ENCODE measurements at places on chromosomes 12 and 14. TPM values are rescaled to one million over a fixed set of nuclear protein-coding genes. Genes with fewer than 3 reads are reported as not detected.

DNA sequence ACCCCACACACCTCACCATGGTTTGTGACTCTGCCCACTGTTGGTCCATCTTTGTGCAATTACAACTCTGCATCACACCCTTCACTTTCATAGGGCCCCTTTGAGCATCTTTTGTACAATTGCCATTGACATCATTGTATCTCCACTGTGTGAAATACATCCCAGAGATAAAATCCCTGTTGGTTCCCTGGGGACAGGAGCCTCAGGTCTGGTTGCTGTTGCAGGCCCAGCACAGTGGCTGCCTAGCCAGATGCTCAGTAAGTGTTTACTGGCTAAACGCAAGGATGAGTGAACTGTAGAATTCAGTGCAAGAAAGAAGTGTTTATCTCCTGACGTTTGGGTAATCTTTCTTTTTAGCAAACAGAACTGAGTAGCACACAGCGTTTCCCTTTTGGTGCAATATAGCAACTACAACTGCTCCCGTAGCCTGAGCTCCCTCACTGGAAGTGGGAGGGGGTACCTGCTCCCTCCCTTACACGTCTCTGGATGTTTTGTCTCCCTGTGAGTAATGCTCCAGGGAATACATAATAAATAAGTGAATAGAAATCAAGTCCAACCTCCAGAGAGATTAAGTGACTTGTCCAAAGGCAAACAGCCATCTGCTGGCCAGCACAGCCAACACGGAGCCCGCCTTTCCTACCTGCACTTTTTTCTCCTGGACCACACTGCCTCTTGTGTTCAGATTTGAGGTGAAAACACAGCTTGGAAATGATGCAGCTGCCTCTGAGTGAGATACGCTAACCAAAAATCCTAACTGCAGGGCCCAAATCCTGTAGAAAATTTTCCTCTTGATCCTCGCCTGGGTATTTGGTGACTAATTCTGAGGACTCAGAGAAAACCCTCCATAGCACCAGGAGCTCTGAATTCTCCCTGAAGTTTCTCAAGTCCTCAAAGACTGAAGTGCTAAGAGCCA, 27.4 kb downstream of the GALNT16 start:
- DNase-seq = no peak

GRCh38 chr14:102998393-102998792, 59.0 kb downstream of the CDC42BPB start:
- no peak for DNase-seq

DNA sequence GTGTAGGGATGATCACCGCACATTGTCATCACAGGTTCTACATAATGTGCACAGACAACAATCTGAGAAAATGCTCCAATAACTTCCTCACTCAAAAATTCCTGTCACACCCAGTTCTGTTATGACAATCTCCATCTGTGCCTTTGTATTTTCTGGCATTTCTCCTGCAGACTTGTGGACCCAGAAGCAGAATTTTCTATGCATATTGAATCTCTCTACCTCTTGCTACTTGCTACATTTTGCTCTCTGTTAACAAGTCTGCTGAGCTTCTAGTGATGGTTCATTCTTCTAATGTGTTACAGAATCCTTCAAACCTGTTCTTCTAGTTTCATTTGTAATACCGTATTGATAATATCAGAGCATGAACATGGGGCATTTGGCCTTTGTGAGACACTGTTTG, 127.8 kb upstream of the PTPRQ start:
- no peak for DNase-seq

DNA sequence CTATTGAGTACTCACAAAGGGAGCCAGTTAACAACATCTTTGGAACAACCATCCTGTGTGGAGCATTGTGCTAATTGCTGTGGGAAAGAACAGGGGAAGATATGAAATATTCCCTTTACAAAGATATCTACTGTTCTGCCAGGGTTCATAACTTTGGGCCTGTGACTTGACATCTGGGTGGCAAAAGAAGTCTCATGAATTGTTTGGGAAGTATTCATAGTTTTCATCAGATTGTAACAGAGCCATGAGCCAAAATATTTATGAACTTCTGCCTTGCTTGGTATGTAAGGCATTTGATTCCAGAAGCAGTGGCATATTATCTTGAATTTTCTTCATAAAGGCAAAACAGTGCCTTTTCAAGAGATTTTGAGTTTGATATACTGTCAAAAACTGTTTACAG, 816.2 kb downstream of the DIO2 start:
- DNase-seq = no peak

- DNase-seq = no peak
These were observed 1.7 kb downstream of the RALGAPA1 start for GRCh38 chr14:35807131-35807961.

GRCh38 chr14:42113358-42114069, 506.8 kb downstream of the LRFN5 start:
- no peak for DNase-seq

DNA sequence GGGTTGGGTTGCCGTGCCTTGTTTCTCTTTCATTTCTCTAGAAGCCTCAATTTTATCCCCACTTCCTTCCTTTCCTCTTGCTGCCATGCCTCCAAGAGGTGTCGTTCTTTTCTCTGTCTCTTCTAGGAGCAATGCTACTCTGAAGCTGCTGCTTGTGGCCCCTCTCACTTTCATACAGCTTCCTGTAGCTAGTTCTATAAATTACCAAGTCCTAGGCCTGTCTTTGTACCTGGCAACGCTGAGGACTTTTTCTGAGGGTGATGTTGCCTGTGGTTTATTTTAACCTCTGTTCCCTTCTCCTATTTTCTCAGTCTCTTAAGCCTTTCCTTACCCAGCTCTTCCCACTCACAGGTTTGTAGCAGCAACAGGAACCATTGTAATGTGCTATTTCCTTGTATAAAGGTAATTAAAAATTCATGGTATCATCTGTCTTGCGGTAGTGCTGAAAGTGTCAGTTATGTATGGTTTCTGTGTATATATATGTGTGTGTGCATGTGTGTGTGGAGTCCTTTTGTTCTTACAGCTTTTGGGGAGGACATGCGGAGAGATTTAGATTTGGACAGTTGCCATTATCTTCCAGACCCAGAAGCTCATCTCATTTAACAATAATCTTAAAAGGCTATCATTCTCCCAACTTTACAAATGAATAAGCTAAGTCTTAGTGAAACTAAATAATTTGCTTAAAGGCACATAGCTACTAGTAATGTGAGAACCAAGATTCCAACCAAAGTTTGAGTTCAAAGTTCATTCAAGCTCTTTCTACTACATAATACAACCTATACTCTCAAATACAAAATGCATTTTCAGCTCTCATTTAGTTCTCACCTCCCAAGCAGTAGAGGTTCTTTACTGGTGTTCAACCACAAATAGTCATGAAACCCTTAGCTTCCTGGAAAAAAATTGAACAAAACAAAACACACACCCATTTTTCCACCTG, 43.8 kb downstream of the DDHD1 start:
- DNase-seq = no peak

TMEM30B gene
- total RNA-seq = 11.0 TPM

TRAF3 gene
- total RNA-seq = 10.0 TPM

INHBC gene
- not detected for total RNA-seq

RNF212B gene
- 1.2 TPM for total RNA-seq

GDF3 gene
- 16.8 TPM for total RNA-seq

Data from H1 (cell line).